ENCODE measurements at places on chromosomes 4 and X.

DNA sequence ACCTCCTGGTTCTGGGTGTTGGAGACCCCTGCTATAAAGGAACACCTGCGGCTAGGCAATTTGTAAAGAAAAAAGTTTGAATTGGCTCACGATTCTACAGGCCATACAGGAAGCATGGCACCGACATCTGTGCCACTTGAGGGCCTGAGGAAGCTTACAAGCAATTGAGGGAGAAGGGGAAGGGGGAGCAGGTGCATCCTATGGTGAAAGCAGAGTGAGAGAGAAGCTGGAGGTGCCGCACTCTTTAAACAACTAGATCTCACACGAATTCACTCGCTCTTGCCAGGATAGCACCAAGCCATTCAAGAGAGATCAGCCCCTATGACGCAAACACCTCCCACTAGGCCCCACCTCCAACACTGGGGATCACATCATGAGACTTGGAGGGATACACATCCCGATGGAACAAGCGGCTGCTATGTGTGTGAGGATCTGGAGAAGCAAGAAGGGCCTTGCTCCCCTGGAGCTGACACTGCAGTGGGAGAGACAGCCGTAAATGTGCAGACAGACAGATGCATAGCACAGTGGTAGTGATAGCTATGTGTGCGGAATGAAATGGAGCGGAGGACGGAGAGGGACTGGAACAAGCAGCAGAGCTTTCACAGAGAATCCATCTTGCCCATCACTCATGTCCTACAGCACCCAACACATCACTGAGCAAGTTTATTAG, 60.7 kb upstream of the HELT start:
- DNase-seq = no peak
- H3K4me1 ChIP-seq = no peaks in the 10 kb centered on the region
- H3K27me3 ChIP-seq = no peaks in the 10 kb centered on the region
- no peak overlapping the region for H3K27ac ChIP-seq

DNA sequence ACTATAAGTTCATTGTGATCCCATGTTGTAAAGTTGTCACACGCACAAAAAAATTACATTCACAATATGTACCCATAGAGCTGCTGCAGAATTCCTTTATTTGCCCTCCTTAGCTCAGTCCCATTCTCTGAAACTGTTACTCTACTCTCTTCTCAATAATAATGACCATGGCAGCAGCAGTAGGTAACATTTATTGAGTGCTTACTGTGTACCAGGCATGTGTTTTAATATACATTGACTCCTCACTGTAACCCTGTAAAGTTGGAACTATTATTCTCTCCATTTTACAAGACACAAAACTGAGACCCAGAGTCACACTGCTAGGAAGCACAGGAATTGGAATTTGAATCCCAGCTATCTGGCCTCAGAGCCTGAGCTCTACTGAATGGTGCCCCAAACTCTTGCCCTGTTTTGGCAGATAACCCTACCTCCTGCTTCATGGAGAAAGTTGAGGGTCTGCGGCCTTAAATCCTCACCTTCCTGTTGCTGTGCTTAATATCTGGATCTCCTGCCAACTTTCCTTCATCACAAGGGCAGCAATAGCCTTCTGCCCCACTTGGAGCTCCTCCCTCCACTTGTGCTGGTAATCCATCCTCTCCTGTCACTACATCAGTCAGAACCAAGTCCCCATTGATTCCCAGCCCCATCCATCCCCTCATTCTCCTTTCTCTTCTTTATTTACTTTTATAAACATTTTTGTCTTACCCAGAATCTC, 20.8 kb downstream of the GK start:
- no peaks in the 10 kb centered on the region for H3K36me3 ChIP-seq
- no peak overlapping the region for H3K27ac ChIP-seq
- H3K4me1 ChIP-seq = no peaks in the 10 kb centered on the region

DNA sequence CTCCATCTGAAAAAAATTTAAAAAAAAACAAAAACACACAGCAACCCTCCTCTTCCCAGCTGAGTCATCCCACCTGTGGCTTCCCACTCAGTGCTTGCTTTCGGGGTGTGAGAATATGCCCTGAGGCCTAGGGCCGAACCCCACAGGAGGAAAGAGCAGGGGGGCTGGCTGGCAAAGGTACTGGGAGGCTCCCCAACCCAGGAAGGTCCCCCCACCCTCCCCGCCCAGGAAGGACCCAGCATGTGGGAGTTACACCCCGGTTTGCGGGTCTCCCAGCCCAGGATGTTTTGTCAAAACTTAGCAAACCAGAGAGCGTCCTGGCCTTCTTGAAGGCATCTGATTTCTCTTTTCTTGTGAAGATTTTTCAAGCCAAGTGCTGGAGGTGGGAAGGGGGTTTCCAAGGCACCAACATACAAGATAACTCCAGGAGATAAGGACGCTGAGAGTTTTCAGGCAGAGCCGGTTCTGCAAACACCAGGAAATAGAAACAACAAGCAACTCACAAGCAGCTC, 25.7 kb upstream of the CSF2RA start:
- H3K36me3 ChIP-seq = no peaks in the 10 kb centered on the region
- H3K4me1 ChIP-seq = peaks cover 27% of the 10 kb centered on the region
- H3K4me3 ChIP-seq = no peak overlapping the region

DNA sequence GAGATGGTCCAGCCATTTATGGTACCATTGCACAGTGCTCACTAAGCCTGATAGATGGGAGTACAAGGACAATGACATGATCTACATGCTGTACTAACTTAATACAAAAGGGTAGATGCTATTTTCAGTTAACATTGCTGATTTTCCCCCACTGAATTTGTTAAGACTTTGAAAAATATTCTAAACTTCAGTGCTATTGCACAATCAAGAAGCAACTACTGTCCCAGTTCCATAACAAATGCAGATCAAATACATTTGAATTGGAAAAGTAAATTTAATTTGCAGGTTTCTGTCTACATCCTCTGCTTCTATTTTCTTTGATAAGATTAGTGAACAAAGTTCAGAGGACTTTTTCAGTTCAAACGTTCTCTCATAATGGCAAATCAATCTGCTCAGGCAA, 366.8 kb upstream of the FGF13 start:
- no peak for DNase-seq
- no peaks in the 10 kb centered on the region for H3K36me3 ChIP-seq
- no peaks in the 10 kb centered on the region for H3K27me3 ChIP-seq
- no peaks in the 10 kb centered on the region for H3K4me1 ChIP-seq
- no peak overlapping the region for H3K27ac ChIP-seq

- H3K36me3 ChIP-seq = peaks cover 36% of the 10 kb centered on the region
- H3K27me3 ChIP-seq = no peaks in the 10 kb centered on the region
- no peak overlapping the region for H3K4me3 ChIP-seq
- H3K27ac ChIP-seq = no peak overlapping the region
Observed at GRCh38 chr4:8409264-8410065, 31.1 kb downstream of the ACOX3 start.

DNA sequence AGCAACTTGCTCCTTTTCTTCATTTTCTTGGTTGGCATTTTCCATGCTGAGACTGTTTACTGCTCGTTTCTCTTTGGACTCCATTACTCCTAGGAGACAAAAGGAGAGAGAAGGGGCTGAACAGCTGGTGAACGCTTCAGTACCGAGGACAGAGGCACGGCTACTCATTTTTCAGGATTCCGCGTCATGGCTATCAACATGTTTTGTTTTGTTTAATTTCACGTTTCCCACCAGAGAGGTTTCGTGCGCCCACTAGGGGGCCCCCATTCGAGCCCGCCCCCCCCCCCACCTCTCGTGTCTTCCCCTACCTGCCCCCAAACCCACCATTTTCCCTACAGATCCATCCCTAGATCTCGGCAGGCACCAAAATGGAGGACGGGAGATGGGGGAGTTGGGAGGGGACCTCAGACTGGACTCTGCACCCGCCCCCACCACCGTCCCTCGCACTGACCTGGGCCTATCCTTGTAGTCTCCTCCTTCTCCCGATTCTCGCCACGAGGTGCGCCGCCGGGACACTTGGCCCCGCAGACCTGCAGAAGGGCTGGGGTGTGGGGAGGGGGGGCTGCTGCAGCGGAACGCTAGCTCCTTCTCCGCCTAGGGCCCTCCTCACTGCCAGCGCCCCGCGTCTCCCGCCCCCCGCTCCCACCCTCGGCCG, 653 bp downstream of the BEX1 start:
- H3K27ac ChIP-seq = no peak overlapping the region
- no peak overlapping the region for H3K4me3 ChIP-seq
- no peaks in the 10 kb centered on the region for H3K4me1 ChIP-seq
- no peak for DNase-seq
- no peaks in the 10 kb centered on the region for H3K36me3 ChIP-seq

DNA sequence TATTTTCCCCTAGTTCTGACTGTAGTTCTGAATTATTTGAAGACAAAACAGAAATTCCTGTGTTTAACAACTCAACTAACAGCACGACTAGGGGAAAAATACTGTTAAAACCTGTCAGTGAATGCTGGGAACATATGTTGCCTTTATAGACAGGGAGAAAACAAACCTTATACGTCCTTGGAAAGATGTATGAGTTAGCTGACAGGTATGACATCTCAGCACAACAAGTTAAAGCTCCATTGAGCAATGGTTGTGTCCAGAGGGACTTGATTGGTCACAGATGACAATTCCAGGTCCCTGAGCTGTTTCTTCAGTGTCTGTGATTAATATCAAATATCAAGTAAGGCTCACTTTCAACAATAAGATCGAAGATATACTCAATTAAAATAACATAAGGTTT, 58.2 kb upstream of the DDIT4L start:
- no peak overlapping the region for H3K4me3 ChIP-seq
- H3K27me3 ChIP-seq = no peaks in the 10 kb centered on the region
- DNase-seq = no peak
- no peaks in the 10 kb centered on the region for H3K4me1 ChIP-seq
- H3K27ac ChIP-seq = no peak overlapping the region

- H3K27me3 ChIP-seq = no peaks in the 10 kb centered on the region
- DNase-seq = no peak
- H3K4me1 ChIP-seq = no peaks in the 10 kb centered on the region
- no peak overlapping the region for H3K4me3 ChIP-seq
- no peaks in the 10 kb centered on the region for H3K36me3 ChIP-seq
- H3K27ac ChIP-seq = no peak overlapping the region
Observed at GRCh38 chr4:88251924-88252323, 32.4 kb downstream of the PPM1K start.

DNA sequence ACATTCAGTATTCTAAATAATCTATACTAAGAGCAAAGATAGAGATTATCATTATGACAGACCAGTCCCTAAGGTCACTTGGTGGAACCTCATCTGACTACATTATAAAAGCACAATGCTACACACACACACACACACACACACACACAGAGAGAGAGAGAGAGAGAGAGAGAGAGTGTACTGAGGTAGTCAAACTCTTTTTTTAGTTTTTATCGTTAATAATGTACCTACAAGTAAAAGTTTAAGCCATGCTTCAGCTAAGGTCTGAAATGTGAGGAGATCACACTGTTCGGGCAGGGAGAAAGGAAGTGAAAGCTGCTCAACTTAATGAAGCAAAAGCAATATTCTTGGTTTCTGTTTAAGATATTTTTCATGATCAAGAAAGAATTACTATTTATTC, 75.8 kb upstream of the CCDC160 start:
- no peak overlapping the region for H3K27ac ChIP-seq
- H3K27me3 ChIP-seq = no peaks in the 10 kb centered on the region
- H3K4me3 ChIP-seq = no peak overlapping the region

DNA sequence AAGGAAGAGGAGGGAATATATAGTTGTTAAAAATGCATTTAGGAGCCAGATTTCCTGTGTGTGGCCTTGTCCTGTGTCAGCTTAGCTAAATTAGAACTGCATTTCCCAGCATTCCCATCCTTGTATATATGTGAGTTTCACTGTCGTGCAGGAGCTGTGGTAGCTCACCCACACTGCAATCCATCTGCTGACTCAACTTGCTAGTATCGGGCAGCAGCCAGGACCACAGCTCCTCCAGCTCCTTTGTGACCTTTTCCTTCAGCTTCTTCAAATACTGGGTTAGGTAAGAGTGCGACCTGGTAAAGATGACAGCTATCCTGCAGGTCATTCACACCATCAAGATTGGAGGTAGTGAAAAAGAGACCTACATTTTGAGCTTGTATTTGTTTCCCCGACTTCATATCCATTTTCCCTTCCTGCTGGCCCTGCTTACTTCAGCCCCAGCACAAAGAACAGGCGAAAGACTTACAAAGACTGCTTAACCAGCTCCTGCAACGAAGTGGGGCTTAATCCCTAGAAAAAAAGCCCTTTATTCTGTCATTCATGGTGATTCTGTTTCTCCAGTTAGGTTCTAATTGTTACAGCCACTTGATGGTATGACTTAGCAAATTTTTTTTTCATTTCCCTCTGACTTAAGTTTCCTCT, 11.4 kb downstream of the ASIC5 start:
- H3K4me3 ChIP-seq = no peak overlapping the region
- H3K4me1 ChIP-seq = no peaks in the 10 kb centered on the region
- DNase-seq = no peak
- H3K27me3 ChIP-seq = no peaks in the 10 kb centered on the region
- no peaks in the 10 kb centered on the region for H3K36me3 ChIP-seq
- no peak overlapping the region for H3K27ac ChIP-seq

DNA sequence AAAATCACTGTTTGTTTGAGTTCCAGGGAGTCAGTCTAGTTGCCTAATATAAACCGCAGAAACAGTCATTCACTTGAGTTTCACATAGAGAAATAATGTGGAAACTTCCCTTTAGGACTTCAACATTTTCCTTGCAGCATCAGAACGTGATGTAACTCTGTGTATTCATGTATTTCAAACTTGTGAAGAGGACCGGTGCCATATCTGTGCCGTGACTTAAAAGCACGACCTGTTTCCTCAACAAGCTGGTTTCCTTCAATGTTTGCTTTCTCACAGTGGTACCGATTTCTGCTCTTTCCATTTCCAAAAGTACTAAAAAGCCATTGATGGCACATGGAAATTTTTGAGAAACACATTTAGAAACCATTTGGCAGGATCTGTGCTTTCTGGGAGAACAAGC, 166.6 kb upstream of the RAPGEF2 start:
- no peak overlapping the region for H3K27ac ChIP-seq
- no peak for DNase-seq
- H3K36me3 ChIP-seq = no peaks in the 10 kb centered on the region
- H3K27me3 ChIP-seq = no peaks in the 10 kb centered on the region
- H3K4me3 ChIP-seq = no peak overlapping the region
- no peaks in the 10 kb centered on the region for H3K4me1 ChIP-seq

DNA sequence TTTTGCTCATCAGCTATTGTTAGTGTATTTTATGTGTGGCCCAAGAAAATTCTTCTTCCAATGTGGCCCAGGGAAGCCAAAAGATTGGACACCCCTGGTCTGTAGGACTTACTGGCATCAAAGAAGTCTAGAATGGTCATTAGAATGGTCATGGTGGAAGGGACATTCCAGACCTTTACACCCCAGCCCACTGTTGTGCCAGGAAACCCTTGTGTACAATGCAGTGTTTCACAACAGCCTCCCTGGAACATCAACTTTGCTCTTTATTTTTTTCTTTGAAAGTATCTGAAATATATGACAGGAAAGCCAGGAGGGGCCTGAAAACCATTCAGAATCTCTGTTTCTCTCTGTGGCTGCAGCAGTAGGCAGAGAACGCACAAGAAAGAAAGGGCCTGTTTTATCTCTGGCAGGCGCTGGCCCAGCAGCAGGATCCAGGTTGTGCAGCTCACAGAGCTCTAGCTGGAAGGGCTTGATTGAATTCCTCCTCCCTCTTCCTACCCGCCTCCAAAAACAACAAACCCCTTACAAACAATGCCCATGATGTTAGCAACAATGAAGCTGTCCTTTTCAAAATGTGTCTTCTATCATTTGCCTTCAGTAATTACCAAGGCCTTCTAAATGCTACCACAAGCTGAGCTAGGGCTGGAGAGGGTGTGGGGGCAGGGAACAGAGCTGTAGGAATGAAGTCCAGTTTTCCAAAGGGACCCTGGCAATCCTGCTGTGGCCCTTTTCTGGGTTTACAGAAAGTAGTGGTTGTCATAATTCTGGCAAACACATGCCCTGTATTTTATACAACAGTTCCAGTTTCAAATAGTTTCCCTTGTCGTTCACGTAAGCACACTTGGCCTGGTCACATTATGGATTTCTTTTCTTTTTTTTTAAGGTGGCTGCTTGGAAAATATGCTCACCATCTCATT, 32.3 kb upstream of the TFDP3 start:
- H3K36me3 ChIP-seq = no peaks in the 10 kb centered on the region
- no peaks in the 10 kb centered on the region for H3K27me3 ChIP-seq
- H3K27ac ChIP-seq = no peak overlapping the region
- H3K4me1 ChIP-seq = no peaks in the 10 kb centered on the region
- DNase-seq = no peak

Data from CD4-positive, alpha-beta T cell (primary cell).